Naive thymus-derived CD4-positive, alpha-beta T cell (primary cell): ENCODE measurements at places on chromosomes 3 and 15. TPM values are rescaled to one million over a fixed set of nuclear protein-coding genes. Genes with fewer than 3 reads are reported as not detected.

DNA sequence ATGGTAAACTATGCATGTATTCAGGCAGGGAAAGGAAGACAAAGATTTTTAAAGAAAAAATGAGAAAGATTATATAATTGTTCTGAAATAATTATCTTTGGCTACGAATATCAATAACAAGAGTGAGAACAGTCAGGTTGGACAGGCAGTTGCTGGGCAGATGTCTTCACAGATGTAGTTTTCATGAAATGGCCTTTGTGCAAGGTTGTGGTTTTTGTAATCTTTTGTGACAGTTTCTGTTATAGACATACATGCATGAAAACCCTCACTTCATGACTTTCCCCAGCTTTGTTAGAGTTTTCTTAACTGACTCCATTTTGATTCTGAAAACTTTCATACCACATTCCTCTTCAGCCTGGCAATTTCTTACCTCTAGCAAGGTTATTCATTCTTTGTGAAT, 34.9 kb upstream of the SLC25A36 start:
- no peaks in the 10 kb centered on the region for H3K36me3 ChIP-seq
- no peak overlapping the region for H3K27ac ChIP-seq
- DNase-seq, result no peak
- no peaks in the 10 kb centered on the region for H3K4me1 ChIP-seq

The ZWILCH gene
- total RNA-seq, result 5.6 TPM

The SECISBP2L gene
- total RNA-seq, result 75.8 TPM

The PDE8A gene
- 43.3 TPM for total RNA-seq

DNA sequence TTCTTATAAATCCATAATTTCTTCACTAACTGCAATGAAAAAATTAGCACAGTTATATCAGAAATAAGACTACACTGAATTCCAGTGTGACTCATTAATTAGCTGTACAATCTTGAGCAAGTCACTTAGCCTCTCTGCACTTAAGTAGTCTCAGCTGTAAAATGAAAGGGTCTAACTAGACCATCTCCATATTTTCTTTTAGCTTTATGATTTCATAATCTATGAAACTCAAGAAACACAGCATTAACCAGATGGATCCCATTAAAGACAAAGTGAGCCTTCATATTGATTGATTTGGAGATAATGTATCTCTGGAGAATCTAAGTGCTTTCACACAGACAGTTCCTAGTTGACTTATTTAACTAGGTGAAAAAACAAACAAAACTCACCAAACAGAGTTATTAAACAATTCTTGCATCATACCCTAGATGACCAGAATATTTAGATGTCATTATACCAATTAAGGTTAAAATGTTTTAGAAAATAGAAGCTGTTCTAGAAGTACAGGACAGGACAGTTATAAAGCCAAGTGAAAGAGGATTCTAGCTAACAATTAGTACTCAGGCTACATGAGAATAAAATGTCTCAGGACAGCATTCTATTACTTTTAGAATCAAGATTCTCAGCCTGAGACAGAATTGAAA, 11.2 kb downstream of the CSNK1G1 start:
- no peaks in the 10 kb centered on the region for H3K27me3 ChIP-seq
- H3K36me3 ChIP-seq, result peaks cover 15% of the 10 kb centered on the region
- no peak for DNase-seq
- H3K4me1 ChIP-seq, result no peaks in the 10 kb centered on the region
- H3K27ac ChIP-seq, result no peak overlapping the region
- H3K4me3 ChIP-seq, result no peak overlapping the region

DNA sequence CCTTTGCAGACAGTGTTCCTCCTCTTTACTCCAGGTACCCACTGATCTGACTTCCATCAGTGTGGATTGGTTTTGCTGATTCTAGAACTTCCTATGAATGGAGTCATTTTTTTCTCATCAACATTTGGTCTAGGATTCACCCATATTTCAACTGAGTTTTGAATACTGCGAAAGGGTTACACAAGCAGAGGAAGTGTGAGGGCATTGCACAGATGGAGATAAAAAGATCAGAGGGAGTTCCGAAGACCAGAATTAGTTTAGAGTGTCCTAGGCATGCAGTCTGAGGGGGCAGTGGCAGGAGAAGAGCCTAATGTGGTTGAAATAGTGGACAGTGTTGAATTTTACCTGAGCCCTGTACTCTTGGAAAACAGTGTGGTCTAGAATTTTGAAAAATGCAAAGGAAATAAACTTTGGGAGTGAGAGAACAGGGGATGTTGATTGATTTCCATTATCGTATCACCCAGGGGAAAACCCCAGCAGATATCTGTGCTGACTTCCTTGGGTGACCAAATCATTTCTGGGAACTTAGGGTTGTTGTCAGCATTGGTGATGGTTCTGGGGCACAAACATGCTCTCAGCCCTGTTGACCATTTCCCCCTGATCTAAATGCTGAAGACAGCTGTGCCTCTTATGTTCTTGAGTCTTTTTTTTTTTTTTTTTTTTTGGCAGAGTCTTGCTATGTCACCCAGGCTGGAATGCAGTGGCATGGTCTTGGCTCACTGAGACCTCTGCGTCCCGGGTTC, 327.4 kb upstream of the LRRFIP2 start:
- no peak overlapping the region for H3K4me3 ChIP-seq
- H3K27me3 ChIP-seq, result no peaks in the 10 kb centered on the region
- no peaks in the 10 kb centered on the region for H3K36me3 ChIP-seq
- H3K4me1 ChIP-seq, result no peaks in the 10 kb centered on the region
- DNase-seq, result no peak

The ACOX2 gene
- not detected for total RNA-seq
